Daoy (cell line): ENCODE measurements at places on chromosomes 7 and 10.

DNA sequence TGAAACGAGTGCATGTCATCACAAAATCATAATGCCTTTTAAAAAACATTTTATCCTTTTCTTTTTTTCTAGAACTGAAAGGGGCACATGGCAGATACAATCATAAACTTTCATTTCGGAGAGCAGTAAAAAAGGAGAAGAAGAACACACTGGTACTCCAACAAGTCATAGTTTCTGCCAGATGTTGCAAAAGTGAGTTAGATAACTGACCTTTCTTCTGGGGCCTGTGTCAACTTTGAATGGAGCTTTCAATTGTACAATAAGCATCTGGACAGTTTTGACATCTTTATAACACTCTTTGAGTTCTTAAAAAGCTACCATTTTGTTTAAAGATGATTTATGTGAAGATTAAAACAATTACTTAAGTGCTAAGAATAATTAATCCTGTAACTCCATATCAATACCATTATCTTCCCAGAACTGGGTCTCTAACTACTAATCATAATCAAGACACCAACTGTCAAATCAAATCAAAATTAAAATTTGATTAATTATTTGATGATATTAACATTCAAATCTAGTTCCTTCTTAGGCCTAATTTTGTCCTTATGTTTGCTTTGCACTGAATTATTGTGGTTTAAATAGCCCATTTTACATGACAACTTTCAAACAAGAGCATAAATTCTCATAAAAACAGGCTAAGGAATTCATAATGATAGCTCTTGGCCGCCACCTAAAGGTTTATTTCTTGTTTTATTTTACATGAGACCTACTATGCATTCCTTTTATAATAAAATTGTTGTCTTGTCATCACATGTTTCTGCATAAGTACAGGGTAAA lies 19.5 kb upstream of the ITGB8 start:
- DNase-seq, result peak; percentile 65

- peak; percentile 79 for DNase-seq
Observed at GRCh38 chr7:16989811-16990413, 108.1 kb upstream of the AGR3 start.

DNA sequence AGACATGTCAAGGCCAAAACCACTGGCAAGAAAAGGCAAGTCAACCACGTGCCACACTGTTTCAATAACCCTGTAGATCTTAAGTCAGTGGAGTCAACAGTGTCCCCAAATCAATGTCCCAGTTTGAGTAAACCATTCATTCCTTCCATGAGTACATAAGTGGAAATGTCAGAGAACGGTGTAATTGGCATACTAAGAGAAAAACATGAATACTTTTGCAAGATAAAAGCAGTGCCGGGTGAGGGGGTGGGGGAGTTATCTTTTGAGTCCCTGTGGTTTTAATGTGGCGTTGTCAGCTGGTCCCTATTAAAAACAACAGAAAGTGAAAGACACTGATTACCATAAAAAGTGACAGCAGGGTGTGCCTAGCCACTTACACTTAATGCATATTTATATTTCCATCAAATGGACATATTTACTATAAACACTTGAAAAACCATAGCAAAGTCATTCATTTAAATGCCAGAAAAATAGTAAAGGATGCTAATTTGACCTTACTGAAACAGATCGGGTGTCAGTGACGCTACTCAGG lies 37.8 kb downstream of the RSU1 start:
- no peak for DNase-seq

DNA sequence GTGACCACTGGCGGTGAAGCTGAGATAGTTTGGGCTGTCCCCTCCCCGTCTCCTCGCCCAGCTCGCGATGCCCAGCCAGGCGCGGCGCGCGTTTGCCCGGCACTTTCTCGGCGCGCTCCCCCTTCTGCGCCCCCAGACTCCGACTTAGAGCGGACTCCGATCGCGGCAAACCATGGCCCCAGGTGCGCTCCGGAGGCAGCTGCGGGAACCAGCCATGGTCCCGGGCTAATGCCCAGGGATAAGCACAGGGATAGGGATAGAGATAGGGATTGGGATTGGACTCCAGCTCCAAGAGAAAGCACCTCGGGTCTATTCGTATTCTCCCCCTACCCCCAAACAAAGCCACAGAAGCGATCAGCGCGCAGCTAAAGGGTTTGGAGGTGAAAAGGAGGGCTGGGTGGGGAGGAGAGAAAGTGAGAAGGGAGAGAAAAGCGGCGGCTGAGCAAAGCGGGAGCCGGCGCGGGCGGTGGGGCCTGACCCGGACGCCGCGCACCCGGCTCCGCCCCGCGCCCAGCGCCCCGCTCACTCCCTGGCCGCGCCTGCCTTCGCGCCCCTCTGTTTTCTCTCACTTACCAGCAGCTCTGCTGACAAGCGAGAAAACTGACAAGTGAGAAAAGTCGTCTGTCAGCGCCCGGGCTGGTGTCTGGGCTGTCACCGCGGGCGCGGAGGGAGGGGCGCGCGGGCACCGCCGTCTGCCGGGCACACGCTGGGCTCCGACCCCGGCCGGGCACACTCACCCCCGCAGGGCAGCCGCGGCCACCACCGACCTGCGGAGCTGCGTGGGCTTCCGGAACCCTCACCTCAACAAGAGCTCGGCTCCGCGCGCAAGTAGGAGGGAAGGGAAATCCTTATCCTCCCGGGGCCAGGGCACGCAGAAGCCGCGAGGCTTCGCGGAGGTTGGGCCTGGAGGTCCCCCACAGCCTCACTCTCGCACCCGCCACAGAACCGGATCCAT lies at the start of gene PDE1C:
Gene PDE1C (minus strand): TSS at position 2 of the 955 bp plus-strand sequence.
- peak; percentile 70 for DNase-seq

DNA sequence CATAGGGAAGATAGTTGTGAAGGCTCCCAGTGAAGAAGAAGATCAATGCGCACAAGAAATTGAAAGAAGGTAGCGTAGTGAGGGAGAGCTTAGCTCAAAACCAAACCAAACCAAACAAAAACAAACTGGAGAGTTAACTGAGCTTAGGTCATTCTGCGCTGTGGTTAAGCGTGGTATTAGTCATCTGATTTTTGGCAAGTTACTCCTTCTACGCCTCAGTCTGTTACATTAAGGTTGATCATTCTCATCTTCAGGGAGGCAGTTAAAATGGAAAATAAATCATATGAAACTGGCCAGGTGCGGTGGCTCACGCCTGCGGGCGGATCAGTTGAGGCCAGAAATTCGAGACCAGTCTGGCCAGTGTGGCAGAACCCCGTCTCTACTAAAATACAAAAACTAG lies 259.7 kb downstream of the EXOC4 start:
- DNase-seq, result peak; percentile 96

DNA sequence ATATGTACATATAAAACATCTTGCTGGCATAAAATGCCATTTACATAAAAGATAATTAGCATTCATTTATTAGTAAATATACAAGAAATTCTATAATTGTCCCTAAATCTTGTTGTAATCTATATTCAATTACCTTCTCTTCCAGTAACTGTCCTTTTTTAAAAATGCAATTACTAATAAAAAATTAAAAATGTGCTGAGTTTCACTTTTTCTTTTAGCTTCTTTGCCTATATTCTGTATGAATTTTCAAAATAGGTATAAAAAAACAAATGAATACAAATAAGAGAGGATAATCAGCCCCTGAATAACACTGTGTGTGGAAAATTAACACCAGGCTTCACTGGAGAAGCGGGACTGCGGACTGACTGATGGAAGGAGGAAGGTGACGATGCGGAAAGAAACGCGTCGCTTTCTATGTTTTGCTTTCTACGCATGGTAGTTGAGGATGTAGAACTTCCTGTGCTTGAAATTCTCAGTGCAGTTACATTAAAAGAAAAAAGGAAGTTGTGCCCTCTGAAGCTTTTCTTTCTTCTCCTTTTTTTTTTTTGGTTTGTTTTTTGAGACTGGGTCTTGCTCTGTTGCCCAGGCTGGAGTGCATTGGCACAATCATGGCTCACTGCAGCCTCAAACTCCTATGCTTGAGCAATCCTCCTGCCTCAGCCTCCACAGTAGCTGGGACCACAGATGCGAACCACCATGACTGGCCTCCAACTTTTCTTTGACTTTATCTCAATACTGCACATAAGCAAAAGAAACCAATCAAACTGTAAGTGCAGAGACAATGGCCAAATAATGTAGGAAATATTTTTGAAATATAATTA lies 7.4 kb upstream of the ZMYND11 start:
- DNase-seq, result no peak

DNA sequence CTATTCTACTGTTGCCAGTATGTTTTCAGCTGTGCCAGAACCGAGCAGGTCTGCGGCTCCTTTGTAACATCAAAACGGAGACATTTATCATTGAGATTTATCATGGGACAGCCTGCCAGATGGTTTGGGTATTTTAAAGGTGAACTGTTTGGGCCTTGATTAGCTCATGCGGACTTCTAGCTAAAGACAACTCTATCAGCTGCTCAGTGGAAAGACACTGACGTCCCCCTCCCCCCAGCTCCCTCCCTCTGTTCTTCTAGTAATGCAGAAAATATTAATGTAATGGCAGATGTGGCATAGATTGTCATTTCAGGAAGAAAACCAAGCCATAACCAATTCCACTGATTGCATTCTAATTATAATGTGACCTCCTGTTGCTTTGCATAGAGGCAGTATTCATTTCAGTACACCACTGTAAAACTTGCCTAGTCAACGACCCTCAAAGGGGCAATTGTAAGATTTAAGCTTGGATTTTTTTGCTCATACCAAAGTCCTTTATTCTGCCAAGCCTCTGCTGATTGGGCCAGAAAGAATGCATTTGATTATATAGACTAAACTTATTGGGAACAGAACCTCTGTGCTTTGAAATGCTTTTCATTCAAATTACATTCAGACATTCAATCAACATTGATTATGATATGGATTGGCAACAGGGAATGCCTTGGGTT lies 966.8 kb downstream of the LRMDA start:
- no peak for DNase-seq

GRCh38 chr7:611281-611810 lies 91.7 kb upstream of the PDGFA start:
- no peak for DNase-seq

- peak; percentile 40 for DNase-seq
Observed at GRCh38 chr7:100588438-100588837, 2.3 kb downstream of the FBXO24 start.

DNA sequence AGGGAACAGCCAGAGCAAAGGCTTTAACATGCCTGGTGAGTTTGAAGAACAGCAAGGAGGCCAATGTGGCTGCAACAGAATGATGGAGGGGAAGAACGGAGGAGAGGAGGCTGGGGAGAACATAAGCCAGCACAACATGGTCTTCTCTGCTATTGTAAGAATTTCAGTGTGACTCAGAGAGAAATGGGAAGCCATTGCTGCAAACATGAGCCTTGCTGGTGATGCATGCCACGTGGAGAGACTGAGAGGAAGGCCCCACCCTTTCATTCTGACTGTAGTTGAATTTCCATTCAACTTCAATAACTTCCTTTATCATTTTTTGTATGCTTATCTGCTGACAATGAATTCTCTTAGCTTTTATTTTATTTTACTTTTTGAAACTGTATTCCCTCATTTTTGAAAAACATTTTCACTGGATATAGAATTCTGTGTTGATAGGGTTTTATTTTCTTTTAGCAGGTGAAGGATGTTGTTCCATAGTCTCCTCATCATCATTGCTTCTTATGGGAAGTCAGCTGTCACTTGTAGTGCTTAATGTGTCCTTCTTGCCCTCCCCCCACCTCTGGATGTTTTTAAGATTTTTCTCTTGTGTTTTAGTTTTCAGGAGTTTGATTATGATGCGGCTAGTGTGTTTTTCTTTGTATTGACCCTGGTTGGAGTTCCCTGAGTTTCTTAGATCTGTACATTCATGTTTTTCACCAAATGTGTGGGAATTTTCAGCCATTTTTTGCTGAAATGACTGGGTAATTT lies 46.4 kb upstream of the LEP start:
- no peak for DNase-seq

- no peak for DNase-seq
Observed at GRCh38 chr10:3874990-3875841, 90.2 kb upstream of the KLF6 start.

GRCh38 chr10:110226926-110227641 lies 19.7 kb downstream of the MXI1 start:
- DNase-seq, result peak; percentile 47

DNA sequence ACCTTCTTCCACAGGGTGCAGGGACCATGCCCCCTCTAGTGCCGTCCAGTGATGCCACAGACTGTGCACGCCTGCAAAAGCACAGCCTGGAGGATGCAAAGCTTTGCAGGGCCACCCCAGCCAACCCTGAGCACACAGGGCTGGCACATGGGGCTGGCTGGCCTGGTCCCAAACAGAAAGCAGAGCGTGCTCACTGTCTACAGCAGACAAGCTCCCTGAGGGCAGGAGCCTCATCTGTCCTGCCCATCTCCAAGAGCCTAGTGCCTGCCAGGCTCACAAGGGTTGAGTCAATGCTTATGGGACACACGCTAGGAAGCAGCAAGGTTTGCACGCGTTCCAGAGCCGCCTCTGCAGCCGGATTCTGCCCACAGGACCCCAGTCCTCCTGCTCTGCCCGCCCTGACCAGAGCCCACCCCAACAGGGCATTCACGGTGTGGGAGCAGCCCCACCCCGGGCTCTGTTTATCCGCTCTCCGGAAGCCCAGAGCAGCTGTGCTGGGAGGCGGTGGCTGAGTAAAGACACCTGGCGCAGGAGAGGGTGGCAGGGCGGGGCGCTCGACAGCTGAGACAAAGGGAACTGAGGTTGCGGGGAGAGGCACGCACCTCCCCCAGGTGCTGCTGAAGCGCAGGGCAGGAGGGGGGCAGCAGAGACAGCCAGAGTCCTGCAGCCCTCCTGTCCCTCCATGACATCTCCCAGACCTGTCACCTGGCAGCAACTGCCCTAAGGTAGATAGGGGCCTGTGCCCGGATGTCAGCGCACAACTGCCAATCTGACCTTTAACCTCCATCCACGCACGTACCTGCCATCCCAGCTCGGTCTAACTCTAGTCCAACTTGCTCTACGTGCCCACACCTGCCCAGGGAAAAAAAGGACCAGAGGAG lies 4.3 kb downstream of the KCNH2 start:
- DNase-seq, result no peak

GRCh38 chr7:34762764-34763163 lies 104.7 kb downstream of the NPSR1 start:
- DNase-seq, result no peak

- DNase-seq, result no peak
Observed at GRCh38 chr10:63064706-63065105, 68.4 kb upstream of the NRBF2 start.

DNA sequence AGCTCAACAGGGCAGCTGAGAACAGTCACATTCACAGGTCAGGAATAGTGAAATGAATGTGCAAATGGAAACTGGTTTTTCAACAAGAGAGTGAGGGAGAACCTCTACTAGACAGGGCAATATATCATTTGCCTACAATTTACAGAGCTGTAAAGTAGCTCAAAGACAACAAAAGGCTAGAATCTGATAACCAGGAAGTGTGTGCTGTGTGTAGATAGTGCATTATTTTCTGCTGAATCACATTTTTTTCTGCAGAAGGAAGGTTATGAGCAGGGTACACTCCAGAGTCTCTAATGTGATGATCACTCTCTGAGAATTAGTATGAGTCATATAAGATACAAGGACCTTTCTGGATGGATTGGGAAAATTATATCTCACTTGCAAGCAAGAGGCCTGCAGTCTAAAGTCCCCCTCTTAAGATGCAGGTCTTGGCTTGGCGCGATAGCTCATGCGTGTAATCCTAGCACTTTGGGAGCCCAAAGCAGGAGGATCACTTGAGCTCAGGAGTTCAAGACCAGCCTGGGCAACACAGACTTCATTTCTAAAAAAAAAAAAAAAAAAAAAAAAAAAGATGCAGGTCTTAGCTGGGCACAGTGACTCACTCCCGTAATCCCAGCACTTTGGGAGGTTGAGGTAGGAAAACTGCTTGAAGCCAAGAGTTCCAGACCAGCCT lies 59.9 kb upstream of the COBL start:
- peak; percentile 77 for DNase-seq
